ENCODE measurements at places on chromosomes 6 and 20.

- no peak for DNase-seq
Observed at GRCh38 chr6:130159956-130160355, 62.8 kb downstream of the SAMD3 start.

GRCh38 chr20:38073307-38074071 is 39.9 kb downstream of the RPRD1B start:
- no peak for DNase-seq

GRCh38 chr6:161575523-161576254 is 301.8 kb upstream of the AGPAT4 start:
- DNase-seq = no peak

DNA sequence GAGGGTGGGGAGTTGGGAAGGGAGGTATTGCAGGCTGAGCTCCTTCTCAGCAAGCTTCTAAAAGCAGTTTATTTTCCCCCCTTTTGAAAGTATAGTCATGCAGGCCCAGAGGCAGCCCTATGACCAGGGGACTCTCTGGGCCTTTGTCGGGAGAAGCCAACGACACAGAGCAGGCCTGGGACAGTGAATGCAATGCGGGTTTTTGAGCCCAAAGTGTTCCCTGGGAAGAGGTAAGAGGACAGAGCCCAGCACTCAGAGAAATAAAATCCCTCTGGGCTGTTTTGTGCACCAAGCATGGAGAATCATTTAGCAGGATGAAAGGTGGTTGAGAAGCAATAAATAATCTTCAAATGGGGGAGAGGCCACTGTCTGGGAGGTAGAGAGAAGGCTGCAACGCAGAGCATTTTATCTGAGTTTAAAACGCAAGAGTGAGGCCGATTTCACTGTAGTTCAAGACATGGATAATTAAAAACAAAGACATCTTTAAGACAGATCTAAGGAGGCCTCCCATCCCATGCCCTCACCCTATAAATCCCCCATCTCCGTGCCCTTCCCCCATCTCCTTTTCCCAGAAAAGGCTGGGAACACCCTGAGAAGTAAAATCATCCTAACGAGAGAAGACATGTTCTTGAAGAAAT is 237.5 kb downstream of the CDC5L start:
- DNase-seq = no peak

- no peak for DNase-seq
Observed at GRCh38 chr6:50846852-50847155, 28.1 kb downstream of the TFAP2B start.

DNA sequence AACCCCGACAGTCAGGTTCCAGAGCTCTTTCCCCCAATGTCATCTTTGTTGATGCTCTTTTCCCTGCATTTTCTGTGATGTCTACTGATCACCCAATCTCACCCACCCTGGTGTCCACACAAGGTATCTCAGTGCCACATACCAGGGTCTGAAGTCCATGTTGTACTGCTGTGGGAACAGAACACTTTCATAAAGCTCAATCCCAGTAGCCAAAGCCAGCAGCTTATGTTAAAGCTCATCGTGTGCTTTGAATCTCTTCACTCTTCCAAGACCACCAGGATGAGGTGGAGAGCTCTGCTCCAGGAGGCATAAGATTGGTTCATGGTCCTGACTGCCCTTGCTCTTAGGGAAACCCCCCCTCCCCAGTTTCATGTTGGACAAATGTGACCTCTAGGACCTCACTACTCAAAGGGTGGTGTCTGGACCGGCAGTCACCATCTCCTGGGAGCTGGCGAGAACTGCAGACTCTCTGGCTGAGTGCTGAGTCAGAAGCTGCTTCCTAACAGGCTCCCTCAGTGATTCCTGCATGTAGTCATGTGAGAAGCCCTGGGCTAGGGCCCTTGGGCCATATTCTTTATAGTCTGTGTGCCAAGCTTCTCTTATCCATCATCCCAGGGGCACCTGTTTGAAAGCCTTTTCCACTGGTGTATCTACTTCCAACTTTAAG is 13.4 kb upstream of the CPNE5 start:
- no peak for DNase-seq

DNA sequence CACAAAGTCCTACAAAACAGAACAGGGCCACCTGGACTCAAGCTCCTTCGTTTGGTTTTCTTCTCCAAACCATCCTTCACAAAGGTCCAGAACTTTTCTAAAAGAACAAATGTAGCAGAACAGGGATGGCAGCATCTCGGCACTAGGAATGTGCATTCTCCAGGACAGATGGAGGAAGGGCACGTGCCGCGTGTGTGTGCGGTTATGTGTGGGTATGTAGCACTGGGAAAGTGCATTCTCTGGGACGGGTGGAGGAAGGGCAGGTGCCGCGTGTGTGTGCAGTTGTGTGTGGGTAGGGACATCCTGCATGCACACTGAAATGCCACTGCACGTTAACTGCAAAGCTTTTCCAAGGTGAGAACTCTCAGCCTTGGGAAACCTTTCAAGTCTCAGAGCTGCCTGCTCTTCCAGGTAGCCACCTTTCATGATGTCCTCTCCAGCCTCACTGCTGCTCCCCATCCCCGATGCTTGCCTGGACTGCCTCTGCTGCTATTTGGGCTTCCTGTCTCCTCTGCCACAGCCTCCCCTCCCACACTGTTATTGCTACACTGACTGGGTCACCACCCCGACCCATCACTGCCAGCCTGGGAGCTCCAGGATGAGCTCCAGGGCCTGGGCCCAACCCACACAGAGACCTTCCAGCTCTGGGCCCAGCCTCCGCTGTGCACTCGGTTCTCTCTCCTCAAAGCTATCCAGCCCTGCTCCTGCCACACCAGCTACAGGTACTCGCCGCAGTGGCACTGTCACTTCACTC is 47.6 kb downstream of the EZR start:
- no peak for DNase-seq

GRCh38 chr6:88585276-88585692 is 378.1 kb downstream of the RNGTT start:
- DNase-seq = no peak

- no peak for DNase-seq
Observed at GRCh38 chr20:51680067-51680749, 88.0 kb downstream of the ATP9A start.

GRCh38 chr20:3677733-3678132 is 4.1 kb downstream of the ADAM33 start:
- DNase-seq = no peak

GRCh38 chr6:13453771-13454251 is 33.6 kb downstream of the GFOD1 start:
- DNase-seq = no peak

DNA sequence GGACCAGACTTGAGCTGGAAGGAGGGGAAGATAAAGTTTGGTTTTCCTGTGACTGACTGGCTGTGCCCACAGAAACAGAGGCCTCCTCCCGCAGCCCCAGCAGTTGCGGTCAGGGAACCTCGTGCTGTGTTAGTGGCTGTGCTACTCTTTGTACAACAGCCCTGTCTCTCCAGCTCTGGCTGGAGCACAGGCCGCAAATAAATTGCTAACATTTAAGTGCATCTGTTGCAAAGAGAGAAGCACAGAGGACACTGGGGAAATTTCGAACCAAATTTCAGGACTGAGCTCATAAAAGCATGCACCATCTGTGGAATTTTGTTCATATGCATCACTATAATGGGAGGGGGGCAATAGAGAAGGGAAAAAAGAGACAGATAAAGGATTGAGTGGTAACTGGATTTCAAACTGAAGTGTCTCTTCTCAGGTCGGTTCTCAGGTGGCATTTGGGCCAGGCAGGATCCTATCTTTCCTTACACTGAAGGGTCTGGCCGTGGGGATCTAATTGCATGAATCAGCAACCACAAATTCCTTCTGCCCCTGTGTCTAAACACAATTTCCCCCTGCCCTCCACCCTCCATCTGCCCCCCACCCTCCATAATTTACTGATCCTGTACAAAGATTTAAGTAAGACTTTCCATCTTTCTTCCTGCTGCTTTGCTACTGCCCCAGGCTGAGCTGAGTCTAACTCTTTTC is 88.9 kb upstream of the ATXN1 start:
- no peak for DNase-seq

- no peak for DNase-seq
Observed at GRCh38 chr6:143449082-143449713, 1.3 kb downstream of the ADAT2 start.

DNA sequence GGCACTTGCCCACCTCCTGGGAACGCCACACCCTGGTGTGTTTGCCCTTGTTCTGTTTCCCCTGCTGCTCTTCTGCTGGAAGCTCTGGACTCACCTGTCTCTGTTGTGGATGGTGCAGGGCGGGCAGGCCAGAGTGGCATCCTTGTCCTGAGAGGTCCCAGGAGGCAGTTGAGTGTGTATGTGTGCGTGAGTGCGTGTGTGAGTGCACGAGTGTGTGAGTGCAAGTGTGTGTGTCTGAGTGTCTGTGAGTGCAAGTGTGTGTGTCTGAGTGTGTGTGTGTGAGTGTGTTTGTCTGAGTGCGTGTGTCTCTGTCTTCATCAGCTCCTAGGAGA is 12.2 kb downstream of the IGF2R start:
- no peak for DNase-seq

GRCh38 chr20:42775037-42775436 is 414.7 kb downstream of the PTPRT start:
- no peak for DNase-seq

DNA sequence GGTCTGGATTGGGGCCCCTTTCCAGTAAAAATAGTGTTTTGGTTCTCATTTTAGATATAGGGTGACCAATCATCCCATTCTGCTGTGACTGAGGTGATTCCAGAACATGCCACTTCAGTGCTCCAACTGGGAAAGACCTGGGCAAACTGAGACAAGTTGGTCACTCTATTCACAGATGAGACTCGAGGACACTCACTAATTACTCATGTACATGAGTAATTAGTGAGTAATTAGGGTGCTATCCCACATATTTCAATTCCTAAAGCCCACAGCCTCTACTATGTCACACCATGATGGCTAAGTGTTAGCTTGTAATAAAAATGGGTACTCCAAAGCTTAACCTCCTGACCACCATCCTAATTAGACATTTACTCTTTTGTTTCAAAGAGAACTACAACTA is 86.0 kb downstream of the CBLN4 start:
- no peak for DNase-seq

GRCh38 chr6:34275128-34275804 is 26.5 kb upstream of the SMIM29 start:
- no peak for DNase-seq

DNA sequence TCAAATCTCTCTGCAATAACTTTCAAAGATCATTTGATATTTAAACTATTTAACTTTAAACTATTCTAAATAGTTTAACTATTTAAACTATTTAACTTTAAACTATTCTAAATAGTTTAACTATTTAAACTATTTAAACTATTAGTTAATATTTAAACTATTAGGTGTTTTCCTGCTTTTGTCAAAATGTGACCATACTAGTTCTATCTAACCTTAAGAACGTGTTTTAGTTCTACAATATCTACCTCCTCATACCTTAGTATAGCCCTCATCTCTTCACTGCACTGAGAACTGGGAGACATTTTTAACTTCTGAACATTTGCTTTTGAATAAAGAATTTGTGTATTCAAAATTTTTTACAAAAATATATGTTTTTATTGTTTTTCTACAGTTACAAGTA is 429.1 kb downstream of the ADGRB3 start:
- DNase-seq = no peak

- DNase-seq = no peak
Observed at GRCh38 chr6:5814116-5814515, 192.6 kb downstream of the NRN1 start.

DNA sequence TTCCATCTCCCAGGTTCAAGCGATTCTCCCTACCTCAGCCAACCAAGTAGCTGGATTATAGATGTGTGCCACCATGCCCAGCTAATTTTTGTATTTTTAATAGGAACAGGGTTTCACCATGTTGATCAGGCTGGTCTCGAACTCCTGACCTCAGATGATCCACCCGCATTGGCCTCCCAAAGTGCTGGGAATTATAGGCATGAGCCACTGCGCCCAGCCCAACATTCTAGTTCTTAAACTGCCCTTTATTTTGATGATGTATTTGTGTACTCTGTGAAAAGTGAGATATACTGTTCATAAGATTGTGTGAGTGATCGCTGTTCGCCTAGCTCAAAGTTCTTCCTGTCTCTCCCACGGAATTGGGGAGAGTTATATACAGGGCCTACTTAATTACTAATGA is 93.1 kb downstream of the HFE start:
- no peak for DNase-seq

- DNase-seq = no peak
Observed at GRCh38 chr6:64680446-64680845, 1026.6 kb downstream of the EYS start.

- no peak for DNase-seq
Observed at GRCh38 chr6:125140808-125141207, 12.8 kb upstream of the TPD52L1 start.

DNA sequence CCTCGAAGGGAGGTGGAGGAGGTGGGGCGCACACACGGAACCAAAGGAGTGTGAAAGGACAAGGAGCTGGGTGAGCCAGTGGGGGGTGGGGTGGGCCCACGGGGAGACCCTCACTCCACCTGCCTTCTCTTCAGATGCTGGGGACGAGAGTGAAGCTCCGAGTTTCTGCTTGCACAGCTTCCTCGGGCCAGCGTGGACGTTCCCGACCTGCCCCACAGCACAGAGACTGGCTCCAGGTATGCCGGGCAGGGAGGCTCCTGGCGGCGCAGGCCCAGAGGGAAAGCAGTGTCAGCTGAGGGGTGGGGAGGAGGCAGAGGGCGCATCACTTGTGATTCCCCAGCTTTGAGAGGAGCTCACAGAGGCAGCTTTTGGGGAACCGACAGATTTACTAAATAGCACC is 98.5 kb upstream of the RPS6KA2 start:
- DNase-seq = no peak

GRCh38 chr6:57265755-57266221 is 43.7 kb upstream of the RAB23 start:
- no peak for DNase-seq

DNA sequence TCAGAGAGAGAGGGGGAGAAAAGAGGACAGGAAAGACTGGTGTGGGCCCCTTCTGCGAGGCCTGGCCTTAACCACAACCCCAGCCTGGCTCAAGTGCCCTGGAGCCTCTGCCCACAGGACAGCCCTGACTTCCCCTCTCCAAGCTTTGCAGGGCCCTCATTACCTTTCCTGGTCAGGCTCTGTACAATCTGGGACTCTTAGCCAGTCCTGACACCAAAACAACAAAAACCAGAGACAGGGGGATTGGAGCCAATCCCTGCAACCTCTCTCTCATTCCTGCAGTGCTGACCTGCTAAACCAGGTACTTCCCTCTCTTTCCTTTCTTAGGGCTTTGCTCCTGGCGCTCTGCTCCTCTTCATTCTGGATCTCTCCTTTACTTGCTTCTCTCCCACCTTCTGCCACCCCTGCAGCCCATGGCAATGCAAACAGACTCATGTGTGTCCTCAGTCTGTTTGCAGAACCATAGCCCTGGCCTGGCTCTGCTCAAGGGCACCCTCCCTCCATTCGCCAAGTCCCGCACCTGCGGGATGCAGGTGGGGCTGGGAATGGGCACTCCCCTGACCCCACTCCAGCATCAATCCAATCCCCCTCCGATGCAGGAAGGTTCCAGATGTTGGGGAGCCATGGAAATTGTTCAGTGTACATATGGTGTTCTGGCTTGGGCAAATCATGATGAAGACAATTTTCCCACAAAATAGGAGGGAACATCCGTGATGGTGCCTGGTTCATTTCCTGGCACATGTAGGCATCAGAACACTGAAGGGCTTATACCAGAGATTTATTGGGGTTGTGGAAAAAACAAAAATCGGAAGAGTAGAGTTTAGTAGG is 38.1 kb downstream of the RPP40 start:
- no peak for DNase-seq

Data from cortex of kidney (tissue), 1 donor.